Spleen (tissue), 13 donors: ENCODE measurements at places on chromosomes 2 and 18. TPM values are rescaled to one million over a fixed set of nuclear protein-coding genes. Genes with fewer than 3 reads are reported as not detected.

DNA sequence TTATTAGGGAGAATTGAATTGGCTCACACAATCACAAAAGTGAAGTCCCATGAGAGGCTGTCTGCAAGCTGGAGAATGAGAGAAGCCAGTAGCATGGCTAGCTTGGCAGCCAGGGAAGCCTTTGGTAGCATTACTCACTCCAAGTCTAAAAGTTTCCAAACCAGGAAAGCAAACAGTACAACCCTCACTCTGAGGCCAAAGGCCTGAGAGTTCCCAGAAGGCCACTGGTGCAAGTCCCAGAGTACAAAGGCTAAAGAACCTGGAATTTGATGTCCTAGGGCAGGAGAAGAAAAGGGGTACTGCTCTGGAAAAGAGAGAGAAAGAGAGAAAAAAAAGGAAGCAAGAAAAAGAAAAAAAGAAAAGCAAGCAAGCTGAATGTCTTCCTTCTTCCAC lies 318.2 kb downstream of the RND3 start:
- DNase-seq: no peak

DNA sequence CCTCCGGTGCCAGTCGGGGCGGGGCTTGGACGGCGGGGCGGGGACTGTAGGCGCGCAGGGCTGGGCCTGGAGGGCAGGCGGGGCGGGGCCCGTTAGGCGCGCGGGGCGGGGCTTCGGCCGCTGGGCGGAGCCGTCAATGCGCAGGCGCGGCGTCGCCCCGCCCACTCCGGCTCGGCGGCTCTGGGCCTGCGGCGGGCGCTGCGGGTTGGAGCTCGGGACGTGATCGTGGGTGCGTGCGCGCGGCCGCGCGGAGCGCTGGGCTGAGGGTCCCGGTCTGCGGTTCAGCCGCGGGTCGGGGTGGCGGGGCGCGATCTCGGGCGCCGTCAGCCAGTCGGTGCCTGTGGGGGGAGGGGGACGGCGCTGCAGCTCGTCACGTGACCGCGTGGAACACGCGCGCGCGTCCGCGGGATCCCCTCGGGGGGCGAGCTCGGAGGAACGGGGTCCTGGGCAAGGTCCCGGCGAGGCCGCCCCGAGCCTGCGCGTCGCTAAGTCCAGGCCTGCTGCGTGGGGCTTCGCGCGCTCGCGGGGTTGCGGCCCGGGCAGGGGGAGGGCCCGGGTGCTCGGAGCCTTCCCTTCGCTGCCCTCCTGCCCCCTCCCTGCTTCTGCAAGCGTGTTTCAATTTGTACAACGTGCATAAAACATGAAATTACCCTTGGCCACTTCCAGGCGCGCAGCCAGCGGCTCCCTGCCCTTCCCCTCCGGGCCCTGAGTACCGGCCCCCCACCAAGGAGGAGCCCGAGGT lies at the start of gene D2HGDH:
D2HGDH (plus strand) TSS at position 164 of the 742 bp plus-strand sequence. CDS start 595 bp downstream, outside the sequence.
- DNase-seq: peak; percentile 99

DNA sequence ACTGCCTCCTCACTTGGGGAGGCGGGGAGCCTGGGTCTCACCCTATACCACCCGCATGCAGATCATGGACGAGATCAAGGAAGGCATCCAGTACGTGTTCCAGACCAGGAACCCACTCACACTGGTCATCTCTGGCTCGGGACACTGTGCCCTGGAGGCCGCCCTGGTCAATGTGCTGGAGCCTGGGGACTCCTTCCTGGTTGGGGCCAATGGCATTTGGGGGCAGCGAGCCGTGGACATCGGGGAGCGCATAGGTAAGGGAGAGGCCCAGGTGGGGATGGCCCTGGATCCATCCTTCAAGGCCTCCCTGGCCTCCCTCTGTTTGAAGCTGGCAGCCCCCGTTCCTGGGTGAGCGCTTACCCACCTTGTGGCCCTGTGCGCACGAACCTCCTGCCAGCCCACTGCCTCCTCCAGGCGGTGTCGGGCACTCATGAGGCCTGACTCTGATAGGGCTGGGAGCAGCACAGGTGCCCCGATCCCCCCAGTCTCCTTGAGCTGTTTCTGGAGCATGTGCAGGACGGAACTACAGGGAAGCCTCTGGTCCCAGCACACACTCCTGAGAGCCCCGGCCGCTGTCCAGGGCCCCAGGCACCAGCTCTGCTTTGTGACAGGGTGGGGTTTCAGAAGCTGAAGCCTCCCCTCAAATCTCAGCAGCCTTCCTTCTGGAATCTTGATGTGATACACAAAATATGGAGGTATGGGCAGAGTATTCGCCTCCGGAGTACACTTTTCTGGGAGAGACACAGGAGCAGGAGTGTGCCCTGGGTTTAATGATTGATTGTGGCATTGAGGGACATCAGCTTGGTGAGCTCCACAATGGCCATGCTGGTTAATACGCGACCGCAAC lies 708 bp downstream of the AGXT start:
- peak; percentile 52 for DNase-seq

- DNase-seq: no peak
Observed at GRCh38 chr2:64768491-64769005, 114.8 kb upstream of the SERTAD2 start.

Gene ACMSD
- total RNA-seq: not detected

DNA sequence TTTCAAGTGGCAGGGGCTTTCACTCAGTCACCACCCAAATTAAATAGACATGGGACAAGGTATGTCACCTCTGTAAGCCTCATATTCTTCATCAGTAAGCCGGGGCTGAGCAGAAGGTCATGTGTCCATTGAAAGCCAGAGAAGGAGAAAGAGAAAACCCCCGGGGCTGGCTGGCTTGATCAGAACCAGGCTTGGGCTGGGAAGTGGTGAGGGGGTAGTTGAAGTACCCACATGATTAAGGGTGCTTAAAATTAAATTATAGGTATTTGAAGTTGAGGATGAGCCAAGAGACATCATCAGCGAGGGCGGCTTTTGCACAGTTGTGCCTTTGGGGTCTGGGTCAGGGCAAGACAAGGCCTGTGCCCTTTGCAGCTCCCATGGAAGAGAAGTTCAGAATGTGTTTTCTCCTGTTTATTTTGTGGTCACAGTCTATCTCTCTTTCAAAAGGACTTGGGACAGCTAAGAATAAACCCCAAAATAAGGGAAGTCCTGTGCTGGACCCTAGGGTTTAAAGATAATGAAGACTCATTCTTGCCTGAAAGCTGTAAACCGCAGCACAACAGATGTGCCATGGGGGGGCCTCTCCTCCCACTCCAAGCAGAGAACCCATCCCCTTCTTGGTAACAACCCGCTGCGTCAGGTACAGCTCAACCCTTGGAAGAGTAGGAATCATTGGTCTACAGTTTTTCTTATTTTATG lies 10.7 kb downstream of the DBI start:
- DNase-seq: no peak
